ENCODE measurements at places on chromosomes 1 and 21.

DNA sequence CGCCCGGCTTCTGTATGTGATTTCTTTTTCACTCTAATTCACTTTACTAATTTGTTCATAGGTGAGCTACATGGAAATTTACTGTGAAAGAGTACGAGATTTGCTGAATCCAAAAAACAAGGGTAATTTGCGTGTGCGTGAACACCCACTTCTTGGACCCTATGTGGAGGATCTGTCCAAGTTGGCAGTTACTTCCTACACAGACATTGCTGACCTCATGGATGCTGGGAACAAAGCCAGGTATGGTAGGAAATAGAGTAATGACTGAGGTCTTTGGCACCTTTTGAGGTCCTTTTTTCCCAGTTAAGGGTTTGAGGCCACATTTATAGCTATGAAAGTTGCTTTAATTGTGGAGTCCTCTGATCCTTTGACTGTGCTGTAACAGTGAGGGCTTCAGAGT is 56.9 kb downstream of the KIF1B start:
- no peak for DNase-seq

GRCh38 chr1:188444526-188444925 is 1615.8 kb downstream of the PLA2G4A start:
- no peak for DNase-seq

GRCh38 chr1:62013264-62013663 is 181.4 kb upstream of the L1TD1 start:
- no peak for DNase-seq

DNA sequence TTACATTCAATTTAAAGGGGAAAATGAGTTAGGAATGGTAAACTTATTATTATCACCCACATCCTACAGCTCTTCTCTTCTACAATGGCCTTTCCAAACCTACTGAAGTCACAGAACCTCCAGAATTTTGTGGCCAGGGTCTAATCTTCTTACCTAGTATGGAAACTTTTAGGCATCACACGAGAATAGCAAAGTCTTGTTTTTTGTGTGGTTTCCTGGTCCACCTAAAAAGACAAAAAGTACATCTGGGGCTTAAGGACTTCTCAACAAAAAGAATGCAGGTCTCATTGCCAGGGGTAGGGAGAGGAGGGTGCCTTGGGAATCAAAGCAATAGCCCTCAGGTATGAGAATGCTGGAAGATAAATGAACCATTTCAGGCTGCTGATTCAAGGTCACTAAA is 345.3 kb downstream of the LMX1A start:
- DNase-seq = no peak

DNA sequence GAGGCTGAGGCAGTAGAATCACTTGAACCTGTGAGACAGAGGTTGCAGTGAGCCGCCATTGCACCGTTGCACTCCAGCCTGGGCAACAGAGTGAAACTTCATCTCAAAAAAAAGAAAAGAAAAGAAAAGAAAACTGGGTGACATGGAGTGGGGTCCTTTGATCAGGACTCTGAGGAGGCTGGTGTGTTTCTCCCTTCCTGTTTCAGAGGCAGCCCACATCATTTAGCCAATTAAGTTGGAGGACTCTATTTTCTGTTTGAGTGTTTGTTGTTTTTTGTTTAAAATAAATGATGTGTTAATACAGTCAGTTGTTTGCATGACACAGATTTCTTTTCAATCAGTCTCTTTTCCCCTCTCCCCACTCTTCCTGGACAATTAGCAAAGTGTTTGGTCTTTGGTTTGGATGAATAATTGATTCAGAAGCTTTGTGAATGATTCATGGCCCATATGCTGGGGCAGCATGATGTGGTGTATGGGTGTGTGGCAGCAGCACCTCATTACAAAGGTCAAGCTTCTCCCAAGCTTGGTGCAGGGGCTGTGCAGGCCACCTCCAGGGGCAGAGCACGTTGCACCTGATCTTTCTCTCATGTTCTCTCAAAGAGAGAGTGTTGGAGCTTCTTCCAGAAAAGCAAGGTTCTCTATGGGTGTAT is 48.8 kb downstream of the CACNA1E start:
- DNase-seq = no peak

GRCh38 chr1:68442006-68442405 is 7.7 kb downstream of the RPE65 start:
- DNase-seq = no peak

GRCh38 chr1:54714881-54715492 is 674 bp upstream of the TTC4 start:
- DNase-seq = no peak

GRCh38 chr1:175620376-175620775 is 123.0 kb downstream of the TNR start:
- no peak for DNase-seq

DNA sequence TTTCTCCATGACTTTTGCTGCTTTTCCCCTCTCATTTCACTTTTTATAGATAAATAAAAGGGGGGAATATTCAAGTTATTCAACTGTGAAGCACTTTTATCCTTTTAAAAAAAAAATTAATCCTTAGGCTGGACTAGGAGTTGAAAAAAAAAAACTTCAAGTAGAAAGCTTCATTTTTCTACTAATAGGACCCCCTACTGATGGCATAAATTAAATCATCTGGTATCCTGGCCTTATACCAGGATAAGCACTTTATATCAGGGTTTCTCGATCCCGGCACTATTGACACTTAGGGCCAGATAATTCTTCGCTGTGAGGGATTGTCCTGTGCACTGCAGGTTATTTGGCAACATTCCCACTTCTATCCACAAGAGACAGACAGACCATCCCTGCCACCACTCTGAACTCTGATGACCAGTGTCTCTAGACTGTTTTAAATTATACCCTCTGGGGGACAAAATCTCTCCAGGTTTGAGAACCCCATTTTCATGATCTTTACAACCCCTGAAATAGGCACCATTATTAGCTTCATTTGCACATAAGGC is 17.6 kb downstream of the USP33 start:
- DNase-seq = no peak

GRCh38 chr1:30537279-30537678 is 186.1 kb downstream of the MATN1 start:
- no peak for DNase-seq

DNA sequence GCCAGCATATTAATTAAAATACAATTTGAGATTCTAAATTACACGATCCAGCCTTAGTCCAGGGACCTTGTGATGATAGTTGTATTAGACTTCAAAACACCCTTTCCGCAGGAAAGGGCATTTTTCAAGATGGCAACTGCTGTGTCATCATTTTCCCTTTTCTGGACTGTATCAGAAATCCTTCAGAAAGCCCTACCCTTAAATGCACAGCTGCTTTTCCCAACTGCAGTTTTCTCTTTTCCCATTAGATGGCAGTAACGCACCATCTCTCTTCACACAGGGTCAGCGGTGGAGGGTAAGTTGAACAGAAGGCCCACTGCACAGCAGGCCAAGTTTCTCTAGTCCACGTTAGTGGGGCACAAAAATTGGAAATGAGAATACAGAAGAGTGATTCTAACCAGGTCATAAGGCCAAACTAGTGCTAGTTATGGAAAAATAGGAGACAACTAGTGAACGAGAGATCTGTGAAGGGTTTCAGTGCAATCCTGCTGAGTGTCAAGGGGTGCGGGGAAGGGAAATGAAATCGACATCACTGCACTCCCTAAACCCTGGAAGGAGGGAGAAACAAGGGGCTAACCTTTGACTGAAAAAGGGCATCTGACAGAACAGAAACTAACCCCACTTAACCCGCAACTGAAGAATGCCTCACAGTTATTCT is 22.1 kb upstream of the TDRD10 start:
- DNase-seq = peak; percentile 82

GRCh38 chr21:36482673-36483072 is 2.8 kb upstream of the CLDN14 start:
- DNase-seq = no peak

DNA sequence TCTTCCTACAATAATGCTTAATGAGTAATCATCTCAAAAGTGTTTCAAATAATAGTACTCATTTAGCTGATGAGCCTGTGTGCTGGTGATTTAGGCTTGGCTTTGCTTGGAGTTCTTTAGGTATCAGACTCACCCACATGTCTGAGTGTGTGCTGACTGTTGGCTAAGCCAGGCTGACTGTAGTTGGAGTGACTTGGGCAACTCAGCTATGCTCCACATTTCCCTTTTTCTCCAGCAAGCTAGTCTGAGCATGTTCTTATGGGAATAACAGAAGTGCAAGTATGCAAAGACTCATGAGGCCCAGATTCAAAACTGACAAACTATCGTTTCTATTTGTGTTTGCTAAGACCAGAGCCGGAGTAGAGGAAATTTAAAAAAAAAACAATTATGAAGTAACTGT is 99.0 kb upstream of the ADGRL4 start:
- DNase-seq = no peak

GRCh38 chr1:107976431-107976830 is 11.5 kb upstream of the VAV3 start:
- DNase-seq = no peak

- DNase-seq = no peak
Measured at GRCh38 chr1:45003741-45004140, 7.4 kb downstream of the HECTD3 start.

DNA sequence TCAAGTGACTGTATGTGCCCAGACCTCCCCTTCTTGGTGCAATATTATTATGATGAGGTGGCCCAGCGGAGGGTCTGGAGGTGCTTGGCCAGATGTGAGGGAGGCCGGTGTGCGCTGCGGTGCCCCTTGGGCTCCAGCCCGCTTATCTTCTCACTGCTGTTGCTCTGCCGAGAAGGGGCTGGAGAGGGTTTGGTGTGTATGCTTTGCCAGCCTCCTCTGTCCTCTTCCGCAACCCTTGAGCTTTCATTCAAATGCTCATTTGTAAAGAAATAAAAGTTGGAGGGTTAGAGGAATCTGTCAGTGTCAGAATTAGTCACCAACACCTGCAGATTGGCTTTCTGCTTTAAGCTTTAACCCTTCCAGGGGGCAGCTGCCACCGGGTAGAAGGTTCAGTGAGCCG is 19.7 kb downstream of the RNF220 start:
- no peak for DNase-seq

DNA sequence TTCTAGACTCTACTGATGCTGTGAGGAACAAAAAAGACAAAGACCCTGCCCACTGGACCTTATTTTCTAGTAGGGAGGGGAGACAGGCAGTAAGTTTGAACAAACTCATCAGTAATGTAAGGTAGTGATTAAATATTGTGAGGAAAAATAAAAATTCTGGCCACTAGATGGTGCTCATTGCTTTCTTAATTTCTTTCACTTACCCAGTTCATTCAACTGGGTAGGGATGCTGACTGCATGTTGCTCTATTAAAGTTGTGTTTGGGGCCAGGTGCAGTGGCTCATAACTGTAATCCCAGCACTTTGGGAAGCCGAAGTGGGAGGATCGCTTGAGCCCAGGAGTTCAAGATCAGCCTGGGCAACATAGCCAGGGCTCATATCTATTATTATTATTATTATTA is 6.3 kb upstream of the KYAT3 start:
- peak; percentile 67 for DNase-seq

DNA sequence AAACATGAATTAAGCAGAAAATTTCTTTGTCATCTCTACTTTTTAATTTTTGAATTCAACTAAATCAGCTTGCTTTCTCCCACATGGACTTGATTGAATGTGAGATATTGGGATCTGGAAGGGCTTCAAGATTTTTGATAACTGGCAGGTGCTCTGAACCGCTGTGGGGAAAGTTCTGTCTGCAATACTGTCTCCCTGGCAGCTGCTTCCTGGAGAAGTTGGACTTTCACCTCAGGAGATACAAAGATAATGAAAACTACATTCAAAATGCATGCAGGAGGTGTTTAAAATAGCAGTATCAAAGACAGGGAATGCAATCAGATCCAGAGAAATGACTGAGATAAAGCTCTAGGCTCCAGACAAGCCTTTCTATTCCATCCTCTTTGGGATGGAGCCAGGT is 338.3 kb downstream of the NEGR1 start:
- no peak for DNase-seq

GRCh38 chr1:218344814-218345672 is at the start of gene TGFB2:
TSS of gene TGFB2 (plus strand) at chr1:218345336. CDS start at chr1:218346702, 1,366 bp downstream.
- peak; percentile 73 for DNase-seq

GRCh38 chr1:163472651-163473248 is 151.0 kb downstream of the NUF2 start:
- no peak for DNase-seq

- peak; percentile 72 for DNase-seq
Measured at GRCh38 chr1:199687321-199687720, 340.2 kb upstream of the NR5A2 start.

DNA sequence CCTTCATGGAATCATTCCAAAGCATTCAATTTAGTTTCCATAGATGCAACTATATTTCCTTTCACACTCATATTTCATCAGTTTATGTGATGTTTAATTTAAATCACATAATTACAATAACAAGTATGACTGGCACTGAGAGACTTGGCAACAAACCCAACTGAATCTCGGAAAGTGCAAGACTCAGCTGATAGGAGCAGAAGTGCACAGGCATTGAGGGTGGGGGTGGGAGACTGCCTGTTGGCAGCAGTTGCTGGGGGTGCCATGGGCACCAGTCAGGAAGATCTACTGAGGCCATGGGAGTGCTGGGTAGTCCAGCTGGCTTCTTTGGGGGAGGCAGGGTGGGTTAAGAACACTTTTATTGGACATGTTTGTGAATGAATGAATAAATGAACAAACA is 10.4 kb upstream of the HMGB4 start:
- DNase-seq = no peak

- DNase-seq = peak; percentile 25
Measured at GRCh38 chr1:184813528-184814089, 59.0 kb upstream of the EDEM3 start.

- peak; percentile 21 for DNase-seq
Measured at GRCh38 chr1:151612501-151613281, 841 bp downstream of the SNX27 start.

- no peak for DNase-seq
Measured at GRCh38 chr1:60662486-60663044, 419.8 kb upstream of the NFIA start.

GRCh38 chr1:8914466-8914865 is 31.2 kb upstream of the CA6 start:
- DNase-seq = no peak

GRCh38 chr1:183267646-183268431 is 81.8 kb downstream of the LAMC2 start:
- DNase-seq = peak; percentile 95

DNA sequence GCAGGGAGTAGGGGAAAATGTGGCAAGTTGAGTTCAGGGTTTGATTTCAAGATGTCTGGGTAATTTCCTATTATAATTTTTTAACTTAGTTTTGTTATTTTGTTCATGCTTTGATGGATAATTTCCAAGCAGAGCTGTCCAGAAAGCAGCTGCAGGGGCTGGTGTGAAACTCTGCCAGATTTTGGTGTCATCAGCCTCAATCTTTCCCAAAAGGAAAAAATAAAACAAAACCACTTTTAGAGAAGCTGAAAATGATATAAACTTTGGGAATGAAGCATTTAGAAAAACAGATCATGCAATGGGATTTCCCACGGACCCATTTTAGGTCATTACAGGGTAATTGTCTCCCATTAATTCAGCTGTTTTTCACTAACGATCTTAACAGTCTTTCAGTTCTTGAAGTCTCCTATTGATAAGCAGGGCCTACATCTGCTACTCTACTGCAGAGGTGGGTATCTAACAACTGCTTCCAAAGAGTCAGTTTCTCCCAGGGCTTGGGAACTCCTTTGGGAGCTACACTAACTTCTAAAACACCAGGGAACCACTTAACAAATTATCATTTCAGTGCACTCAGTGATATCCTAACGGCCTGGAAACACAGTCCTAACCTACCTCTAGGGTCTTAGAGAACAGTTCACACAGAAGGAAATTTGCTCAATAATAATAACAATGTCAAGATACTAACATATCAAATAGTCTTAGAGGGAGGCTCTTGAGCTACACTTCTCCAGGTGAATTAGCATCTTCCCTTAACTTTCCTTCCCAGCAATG is 12.3 kb downstream of the ZNF436 start:
- DNase-seq = no peak

- DNase-seq = peak; percentile 17
Measured at GRCh38 chr1:161068306-161069234, 1.1 kb downstream of the ARHGAP30 start.

- DNase-seq = no peak
Measured at GRCh38 chr21:29302359-29302875, 3.7 kb downstream of the BACH1 start.
